ENCODE measurements at places on chromosomes 4 and X.
A peak's percentile ranks its signal among the peaks of the same experiment; 100 is the strongest.

DNA sequence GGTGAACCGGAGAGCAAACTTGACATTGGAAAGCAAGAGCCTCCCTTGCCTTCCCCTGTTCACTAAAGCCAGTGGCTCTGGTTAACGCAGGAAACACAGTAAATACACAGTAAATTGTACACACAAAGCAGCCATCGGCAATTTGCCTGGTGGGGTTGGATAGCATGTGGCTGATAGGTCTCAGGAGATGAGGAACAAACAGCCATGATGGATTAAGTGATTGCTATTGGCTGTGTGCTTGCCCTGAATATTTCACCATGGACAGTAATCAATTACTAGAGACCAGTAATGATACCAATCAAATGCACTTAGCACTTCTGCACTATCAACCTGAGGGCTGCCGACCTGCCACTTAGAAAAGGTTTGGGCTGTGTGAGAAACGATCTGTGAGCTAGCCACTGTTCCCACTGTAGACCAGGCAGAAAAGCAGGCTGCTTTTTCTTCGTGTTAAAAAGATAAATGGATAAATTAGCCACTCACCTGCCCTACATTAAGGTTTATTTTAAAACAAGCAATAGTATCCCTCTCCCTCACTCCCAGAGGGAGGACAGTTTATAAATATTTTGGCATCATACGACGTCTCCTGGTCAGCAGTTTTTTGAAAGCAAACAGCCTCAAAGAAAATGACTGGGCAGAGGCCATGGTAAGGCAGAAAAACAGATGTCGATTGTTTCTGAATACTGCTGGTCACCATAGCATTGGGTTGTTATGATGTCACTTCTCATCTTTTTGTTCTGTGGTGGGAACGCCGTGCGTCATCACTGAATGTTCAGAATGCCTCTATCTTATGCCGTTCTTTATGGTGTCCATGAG, 167.1 kb downstream of the MAML3 start:
- DNase-seq, result no peak

DNA sequence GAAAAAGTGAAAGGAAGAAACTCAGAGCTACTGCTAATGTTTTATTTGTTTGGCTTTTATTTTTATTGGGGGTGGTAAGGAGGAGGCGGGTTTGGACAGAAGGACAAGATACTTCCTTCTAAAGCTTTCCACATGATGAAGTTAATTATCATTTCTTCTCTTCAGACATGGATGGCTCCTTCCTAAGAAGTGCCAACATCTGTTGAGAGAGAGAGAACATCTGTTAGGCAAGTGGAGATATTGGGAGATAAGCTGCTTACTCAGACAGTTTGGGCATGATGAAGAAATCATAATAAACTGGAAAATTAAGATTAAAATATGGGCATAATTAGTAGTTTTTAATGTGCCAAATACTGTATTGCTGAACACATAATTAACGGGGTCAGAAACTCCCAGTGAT, 535.7 kb upstream of the INTU start:
- no peak for DNase-seq

DNA sequence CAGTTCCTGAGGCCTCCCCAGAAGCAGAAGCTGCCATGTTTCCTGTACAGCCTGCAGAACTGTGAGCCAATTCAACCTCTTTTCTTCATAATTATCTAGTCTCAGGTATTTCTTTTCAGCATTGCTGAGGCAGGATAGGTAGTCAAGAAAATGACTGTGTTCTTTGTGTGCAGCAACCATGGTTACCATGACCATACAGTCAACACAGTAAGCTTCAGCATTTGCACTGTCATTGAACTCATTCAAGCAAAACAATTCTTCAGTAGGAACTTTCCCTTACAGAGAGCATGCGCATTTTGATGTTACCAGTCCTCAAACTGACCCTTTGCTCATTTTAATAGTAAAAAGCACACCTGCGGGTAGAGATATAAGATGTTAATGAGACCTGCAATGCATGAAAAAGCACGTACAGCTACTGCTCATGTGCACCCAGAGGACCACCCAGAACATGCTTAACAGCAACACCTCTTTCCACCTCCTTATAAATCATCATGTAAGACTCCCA, 180.8 kb downstream of the PRKX start:
- DNase-seq, result no peak

DNA sequence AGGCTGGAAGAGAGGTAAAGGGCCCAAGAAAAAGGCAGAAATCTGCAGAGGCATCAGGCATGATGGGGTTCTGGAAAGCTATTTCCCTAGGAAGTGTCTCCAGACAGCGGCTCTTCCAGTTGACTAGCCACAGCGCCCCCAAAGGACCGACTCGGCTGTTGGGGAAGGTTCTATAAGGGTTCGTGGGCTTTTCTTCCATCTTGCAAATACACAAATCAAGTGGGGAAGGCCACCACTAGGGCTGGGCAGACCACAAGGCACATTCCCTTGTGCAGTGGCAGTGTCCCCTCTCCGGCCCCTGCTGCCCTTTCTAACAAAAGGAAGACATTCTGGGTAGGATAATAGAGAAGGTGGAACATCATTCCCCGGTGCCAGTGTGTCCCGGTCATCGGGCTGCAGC, 18.2 kb downstream of the BCOR start:
- no peak for DNase-seq

DNA sequence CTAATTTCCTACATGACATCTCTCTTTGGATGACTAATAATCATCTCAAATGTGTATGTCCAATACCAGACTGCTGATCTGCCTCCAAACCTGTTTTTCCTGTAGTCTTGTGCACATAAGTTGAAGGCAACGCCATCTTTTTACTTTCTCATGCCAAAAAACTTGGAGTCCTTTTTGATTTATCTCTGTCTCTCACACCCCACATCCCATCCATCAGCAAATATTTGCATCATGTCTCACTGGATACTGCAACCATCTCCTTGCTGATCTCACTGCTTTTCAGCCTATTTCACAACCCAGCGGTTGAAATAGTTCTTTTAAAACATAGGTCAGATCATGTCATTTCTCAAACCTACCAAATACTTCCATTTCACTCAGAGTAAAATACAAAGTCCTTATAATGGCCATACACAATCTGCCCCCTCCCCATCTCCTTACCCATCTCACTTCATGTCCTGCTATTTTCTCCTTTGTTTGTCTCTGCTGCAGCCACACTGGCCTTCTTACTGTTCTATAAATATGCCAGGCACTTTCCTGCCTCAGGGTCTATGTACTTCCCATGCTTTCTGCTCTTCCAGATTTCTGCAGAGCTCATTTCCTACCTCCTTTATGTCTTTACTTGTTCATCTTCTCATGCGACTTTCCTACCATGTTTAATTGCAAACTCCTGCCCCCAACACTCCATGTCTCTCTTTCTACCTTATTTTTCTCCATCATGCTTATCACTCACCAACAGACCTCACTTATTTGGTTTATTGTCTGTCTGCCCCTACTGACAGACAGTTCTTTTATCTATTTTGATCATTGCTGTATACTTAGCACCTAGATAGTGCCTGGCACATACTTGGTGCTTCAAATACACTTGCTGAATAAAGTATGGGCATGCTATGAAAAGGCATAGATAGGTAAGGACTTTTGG, 98.8 kb downstream of the ANXA3 start:
- peak; percentile 77 for DNase-seq

DNA sequence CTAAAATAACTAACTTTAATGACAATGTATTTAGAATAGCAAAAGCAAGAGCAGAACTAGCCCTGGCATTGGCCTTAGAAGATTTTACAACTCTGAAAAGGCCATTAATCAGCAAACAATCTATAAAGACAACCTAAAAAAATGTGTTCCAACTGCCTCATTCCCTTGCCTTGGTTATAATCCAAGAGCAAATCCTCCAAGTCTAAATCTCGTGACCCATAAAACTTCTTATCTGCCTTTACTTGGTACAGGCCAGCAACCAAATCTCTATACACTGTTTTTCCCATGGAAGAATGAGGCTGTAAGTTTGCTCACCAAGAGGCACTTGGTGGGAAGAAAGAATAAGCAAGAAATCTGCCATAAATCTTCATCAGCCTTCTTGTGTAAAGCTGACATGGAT, 175.3 kb upstream of the MID1 start:
- DNase-seq, result no peak

- no peak for DNase-seq
These were observed 28.7 kb upstream of the MAP3K15 start for GRCh38 chrX:19543951-19544381.

GRCh38 chrX:123732670-123733363, at the start of gene THOC2:
TSS of gene THOC2 (minus strand) at chrX:123733052. CDS start at chrX:123733022, 30 bp downstream.
- DNase-seq, result peak; percentile 87

- no peak for DNase-seq
These were observed 69.6 kb downstream of the EPHA5 start for GRCh38 chr4:65600656-65601055.

DNA sequence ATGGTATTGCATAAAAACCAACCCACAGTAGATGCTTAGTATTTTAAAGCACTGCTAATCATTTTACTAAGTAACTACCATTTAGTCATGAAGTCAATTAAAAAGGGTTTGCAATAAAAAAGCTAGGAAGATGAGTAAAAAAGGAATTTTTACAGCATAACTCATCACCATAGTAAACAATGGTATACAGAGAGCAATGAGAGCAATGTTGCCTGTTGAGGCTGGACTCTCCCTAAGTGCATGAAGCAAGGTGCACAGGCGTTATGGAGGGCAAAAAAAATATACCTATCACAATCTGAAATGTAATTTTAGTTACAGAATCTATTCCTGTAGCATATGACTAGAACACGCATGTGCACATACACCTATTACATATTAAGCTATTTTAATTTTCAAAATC, 129.6 kb upstream of the BMP3 start:
- DNase-seq, result no peak

DNA sequence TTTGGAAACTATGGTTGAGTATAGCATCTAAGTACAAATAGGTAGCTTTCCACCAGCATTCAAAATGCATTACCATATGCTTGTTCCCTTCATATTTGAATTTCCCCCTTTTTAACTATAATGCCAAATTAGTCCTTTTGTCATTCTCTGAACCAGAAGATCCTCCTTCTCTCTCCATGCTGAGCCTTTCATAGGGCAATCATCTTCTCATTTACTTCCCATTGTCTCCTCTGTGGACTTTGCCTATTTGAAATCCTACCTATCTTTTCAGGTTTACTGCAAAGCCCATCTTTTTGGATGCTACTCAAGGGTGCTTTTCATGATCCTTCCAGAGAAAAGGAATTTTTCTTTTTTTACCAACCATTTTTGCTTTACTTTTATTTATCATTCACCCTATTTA, 54.7 kb downstream of the DKK2 start:
- DNase-seq, result no peak

DNA sequence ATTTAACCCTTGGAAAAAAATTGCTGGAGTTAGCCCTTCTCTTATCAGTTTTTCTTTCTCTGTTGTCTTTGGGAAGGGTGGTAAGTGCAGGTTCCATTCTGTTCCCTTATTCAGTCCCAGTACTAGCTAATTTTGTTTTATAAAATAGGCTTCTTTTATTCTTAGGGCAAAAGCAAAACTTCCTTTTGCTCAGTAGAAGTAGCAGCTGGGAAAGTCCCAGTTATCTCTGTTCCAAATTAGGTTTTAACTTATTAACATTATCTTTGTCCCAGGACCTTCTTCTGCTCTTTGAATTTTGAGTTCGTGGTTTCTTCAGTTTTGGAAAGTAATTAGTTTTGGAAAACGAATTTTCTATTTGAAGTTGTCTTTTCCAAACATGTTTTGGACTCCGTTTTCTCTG, 61.1 kb downstream of the BANK1 start:
- DNase-seq, result no peak

- DNase-seq, result no peak
These were observed 394 bp upstream of the DYNLT3 start for GRCh38 chrX:37847733-37848197.

DNA sequence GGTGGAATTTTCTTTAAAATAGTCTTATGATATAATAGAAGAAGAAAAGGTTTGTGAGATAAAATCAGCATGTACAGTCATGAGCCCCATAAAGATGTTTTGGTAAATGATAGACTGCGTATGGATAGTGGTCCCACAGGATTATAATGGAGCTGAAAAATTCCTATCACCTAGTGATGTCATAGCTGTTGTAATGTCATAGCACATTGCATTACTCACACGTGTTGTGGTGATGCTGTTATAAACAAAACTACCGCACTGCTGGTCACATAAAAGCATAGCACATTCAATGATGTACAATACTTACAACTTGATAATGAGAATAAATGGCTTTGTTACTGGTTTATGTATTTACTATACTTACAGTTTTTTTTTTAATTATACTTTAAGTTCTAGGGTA, 715.2 kb upstream of the HTR2C start:
- no peak for DNase-seq

GRCh38 chrX:130378024-130378669, 7.3 kb downstream of the GPR119 start:
- DNase-seq, result no peak

DNA sequence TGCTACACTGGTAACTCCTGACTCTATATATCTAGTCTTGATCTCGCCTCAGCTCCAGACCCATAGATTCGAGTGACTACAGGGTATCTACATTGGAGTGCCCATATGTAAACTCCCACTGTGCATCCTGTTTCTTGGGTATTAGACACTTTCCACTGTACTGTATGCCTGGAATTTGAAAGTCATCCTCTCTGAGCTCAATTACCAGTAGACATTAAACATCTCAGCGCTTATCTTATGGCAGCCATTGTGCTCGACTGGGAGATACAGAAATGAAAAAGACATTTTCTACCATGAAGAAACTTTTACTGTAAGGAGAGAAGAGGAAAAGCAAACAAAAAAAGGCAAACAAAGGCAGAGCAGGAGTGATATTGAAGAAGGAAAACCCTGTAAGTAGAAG, 151.9 kb upstream of the JADE1 start:
- DNase-seq, result no peak

DNA sequence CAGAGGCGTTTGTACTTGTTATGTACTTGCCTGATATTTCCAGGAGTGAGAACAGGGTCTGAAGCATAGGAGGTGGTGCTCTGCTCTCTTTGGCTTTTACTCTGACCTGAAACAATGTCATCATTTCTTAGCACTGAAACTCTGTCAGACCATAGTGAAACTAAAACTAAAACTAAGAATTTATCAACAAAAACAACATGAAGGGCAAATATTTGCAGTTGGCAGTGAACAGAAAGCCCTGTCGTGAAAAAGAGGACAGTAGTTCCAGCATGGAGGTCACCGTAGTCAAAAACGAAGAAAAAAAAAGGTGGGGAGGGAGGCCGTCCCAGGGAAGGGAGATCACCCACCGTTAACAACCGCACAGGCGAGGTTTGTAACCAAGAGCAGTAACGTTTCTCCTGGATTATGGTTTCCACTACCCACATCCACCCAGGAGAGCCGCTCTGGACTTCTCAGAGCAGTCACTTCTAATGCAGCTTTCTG, 97.5 kb downstream of the ANK2 start:
- DNase-seq, result peak; percentile 31

DNA sequence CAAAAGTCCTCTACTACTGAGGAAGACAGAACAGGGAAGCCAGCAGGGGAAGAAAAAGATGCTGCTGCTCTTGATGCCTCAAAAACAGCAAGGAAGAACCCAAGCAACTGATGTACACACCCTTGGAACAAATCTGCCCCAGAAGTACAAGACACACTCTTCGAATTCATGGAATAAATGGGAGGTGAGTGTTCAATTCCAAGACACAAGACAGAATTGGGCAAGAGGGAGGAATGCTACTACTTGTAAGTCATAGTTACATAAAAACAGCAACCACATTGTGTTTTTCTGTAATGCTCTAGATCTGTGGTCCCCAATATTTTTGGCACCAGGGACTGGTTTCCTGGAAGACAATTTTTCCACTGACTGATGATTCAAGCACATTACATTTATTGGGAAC, 58.0 kb upstream of the H2AZ1 start:
- peak; percentile 69 for DNase-seq

- DNase-seq, result no peak
These were observed 70.7 kb downstream of the SUPT20HL2 start for GRCh38 chrX:24243188-24243587.

GRCh38 chr4:151962138-151962823, 201.5 kb upstream of the GATB start:
- DNase-seq, result no peak

- no peak for DNase-seq
These were observed 101.4 kb upstream of the FRMPD3 start for GRCh38 chrX:107348051-107348450.
